Left kidney (tissue), 8 donors: ENCODE measurements at places on chromosomes 11 and 22.

- no peak for DNase-seq
These were observed 16.3 kb downstream of the FAT3 start for GRCh38 chr11:92240916-92241315.

GRCh38 chr22:45127866-45128265 lies 35.9 kb upstream of the NUP50 start:
- DNase-seq = no peak

DNA sequence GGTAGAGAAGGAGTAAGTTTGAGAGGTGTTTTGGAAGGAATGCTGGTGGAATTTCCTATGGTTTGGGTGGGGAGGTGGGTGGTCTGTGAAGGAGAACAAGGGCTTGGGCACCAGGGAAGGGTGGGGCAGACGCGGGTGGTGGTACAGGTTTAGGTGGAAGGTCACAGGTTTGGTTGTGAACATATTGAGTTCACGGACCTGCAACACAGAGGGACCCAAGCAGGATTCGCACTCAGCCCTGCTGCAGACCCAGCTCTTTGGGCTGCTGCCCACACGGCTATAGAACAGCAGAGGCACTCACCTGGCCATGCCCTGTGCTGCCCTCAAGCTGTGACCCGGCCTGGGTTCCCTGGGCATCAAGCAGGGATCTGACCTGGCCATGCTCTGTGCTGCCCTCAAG lies 33.5 kb upstream of the EMID1 start:
- DNase-seq = no peak

- no peak for DNase-seq
These were observed 22.4 kb downstream of the DEPDC5 start for GRCh38 chr22:31776231-31776630.

- DNase-seq = no peak
These were observed 23.2 kb upstream of the BIRC3 start for GRCh38 chr11:102293873-102294601.

DNA sequence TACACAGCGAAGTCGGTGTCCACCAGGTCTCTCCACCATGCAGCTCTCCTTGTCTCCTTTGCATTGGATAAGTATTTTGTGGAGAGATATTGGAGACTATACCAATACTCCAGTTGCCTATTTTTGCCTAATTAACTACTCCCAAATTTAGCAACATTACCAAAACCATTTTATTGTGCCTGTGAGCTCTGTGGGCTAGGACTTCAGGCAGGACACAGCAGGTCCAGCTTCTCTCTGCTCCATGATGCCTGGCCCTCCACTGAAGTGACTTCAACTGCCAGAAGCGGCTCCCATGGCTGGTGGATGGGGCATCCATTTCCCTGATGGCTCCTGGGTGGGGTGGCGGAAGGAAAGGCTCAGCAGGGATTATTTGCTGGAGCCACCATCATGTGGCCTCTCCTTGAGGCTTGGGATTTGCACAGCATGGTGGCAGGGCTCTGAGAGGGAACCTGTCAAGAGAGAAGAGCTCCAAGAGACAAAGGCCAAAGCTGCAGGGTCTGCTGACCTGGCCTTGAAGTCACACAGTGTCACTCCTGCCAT lies 36.9 kb upstream of the MAPK1 start:
- DNase-seq = no peak

DNA sequence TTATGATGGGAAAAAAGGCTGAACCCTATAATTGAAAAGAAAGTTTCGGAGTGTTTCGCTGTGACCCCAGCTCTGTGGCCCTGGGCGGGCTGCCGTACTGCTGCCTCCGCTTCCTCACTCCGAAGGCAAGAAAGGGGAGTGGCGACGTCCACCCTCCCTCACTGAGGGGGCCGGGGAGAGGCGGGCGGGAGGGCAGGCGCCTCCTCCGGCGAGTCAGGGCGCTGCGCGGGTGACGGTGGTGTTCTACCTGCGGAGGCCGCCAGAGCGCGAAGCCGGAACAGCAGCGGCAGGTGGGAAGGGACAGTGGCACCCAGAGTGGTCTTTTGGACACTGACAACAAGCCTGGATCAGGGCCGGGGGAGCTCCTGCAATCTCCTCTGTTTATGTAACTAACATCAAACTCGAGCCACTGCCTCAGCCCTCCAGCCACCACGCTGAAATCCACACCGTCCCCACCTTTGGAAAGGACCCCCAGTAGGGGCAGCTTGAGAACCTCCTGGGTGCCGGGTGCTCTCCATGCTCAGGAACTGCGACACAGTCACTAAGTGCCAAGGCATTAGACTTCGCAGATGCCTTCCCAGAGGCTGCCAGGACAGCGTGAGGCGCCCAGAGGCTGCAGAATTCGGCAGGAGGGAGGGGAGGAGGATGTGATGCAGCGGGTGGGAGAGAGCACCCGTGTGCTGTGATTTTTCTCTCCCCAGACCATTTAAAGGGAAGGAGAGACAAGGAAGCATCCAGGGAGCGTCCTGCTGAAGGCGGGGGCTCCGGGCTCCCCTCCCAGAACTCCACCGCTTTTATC lies 25.5 kb downstream of the BID start:
- no peak for DNase-seq

DNA sequence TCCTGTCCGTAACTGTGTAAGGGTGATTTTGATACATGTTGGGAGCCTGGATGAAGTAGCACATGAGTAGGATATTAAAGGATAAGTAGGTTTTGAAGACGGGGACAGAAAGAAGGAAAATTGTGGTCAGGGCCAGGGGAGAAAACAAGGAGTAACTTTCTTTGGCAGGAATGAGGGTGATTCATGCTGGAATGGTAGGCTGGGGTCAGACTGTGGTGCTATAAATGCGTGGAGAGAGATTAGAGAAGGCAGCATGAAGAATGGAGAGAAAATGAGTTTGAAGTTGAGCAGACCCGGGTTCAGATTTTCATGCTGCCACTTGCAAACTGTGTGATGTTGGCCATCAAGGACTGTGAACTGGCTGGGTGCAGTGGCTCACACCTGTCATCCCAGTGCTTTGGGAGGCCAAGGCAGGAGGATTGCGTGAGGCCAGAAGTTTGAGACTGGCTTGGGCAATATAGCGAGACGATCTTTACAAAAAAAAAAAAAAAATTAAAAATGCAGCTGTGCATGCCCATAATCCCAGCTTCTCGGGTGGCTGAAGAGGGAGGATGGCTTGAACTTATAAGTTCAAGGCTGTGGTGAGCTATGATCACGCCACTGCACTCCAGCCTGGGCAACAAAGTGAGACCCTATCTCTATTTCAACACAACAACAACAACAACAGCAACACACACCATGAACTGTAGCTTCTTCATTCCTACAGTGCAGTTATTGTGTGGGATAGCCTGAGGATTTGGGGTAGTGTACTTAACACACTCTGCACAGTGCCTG lies 22.3 kb downstream of the ZBTB16 start:
- DNase-seq = no peak

DNA sequence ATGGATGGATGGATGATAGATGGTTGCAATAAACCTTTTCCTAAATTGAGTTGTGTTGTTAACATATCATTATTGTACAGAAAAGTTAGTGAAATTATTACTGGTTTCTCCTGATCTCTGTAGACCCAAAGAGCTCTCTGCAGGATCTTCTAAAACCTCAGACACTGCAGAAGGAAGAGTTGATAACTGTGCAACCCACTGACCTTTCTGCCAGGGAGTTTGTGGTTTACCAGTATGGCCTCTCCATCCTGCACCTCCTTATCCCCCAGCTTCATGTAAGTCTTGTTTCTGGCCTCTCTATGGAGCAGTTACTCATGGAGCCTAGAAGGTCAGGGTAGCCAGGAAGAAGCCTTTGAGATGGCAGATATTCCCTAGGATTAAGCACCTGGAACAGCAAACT lies 45.6 kb downstream of the BTG4 start:
- DNase-seq = no peak

- DNase-seq = no peak
These were observed 41.3 kb upstream of the TTC12 start for GRCh38 chr11:113272927-113273615.

GRCh38 chr22:19358703-19359553 lies 67.4 kb upstream of the CLTCL1 start:
- DNase-seq = no peak

- DNase-seq = no peak
These were observed 540.4 kb downstream of the BUD13 start for GRCh38 chr11:116232364-116232828.

DNA sequence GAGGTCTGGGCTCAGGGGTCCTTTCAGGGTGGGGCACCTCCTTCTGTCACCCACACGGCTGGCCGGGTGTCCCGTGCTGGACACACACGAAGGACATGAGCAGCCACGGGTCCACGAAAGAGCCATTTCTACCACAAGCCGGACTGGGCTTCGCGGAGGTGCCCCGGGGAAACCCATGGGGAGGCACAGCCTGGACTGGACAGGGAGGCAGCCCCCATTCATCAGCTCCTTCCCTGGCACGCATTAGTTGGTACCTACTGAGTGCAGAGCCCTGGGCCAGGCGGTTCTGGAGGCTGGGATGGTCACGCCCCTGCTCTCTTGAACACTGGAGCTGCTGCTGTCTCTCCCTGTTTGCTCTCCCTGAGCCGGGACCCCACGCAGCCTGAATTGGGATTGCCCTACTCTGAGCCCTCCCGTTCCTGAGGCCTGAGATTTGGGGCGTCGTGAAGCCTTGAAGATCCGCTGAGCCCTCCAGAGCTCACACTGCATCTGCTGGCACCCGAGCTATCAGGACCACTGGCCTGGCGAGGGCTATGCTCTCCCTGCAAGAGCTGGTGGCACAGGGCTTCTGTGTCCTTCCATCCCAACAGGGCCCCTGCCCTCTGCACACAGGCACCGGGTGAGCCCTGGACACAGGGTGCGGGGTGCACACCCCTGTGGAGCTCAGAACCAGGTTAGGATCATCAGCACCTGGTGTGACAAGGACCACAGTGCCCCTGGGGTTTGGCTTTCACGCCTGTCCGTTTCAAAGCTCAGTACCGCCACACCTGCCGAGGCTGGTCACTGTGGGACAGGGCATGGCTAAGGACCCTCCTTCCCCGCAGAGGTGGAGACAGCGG lies 84.6 kb downstream of the MYEOV start:
- DNase-seq = no peak

GRCh38 chr11:118281284-118281683 lies 17.2 kb upstream of the MPZL2 start:
- DNase-seq = no peak

DNA sequence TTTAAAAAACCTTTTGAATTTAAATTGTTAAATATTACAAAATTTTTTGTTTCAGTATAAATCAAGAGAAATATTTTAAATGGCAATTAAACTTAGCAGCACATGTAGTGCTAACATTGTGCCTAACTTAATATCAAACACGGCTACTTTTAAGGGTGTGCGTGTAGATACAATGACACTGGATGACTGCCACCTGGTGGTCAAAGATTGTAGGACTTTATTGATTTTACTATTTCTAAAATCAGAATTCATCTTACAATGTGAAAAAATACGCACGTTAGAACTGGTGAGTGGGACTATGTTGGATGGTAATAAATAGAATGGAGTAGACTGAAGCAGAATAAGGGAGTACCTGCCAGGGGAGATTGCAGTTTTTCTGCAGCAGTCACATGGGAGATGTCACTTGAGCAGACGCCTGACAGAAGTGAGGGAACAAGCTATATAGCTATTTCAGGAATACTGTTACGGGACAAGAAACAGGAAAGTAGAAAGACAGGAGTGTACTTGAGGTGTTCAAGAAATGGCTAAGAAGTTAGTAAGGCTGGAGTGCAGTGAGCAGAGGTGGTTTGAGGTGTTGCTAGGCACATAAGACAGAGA lies 52.9 kb downstream of the UVRAG start:
- peak; percentile 37 for DNase-seq
